ENCODE measurements at places on chromosomes 5 and 9. TPM values are rescaled to one million over a fixed set of nuclear protein-coding genes. Genes with fewer than 3 reads are reported as not detected.

KCNT1 gene
- not detected for total RNA-seq

GPR151 gene
- not detected for total RNA-seq

CRHBP gene
- total RNA-seq, result not detected

C9orf152 gene
- total RNA-seq, result not detected

PCDHA12 gene
- 23.6 TPM for total RNA-seq

NXNL2 gene
- total RNA-seq, result 0.36 TPM

DNA sequence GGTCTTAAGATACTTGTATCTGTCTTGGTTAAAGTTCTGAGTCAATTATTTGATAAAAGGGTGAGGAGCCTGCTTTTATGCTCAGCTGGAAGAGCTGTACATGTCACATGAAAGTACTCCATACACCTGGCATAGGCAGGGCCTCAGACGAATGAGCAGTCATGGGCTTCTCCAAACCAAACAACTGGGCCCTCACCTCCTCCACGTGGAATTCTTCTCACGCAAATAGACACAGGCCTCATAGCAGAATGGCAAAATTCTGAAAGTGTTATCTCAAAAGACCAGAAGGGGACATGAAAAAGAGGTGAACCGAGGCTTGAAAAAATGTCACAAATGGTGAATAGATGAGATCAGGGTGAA is 48.6 kb downstream of the FAM240B start:
- no peak overlapping the region for H3K4me3 ChIP-seq
- no peak for DNase-seq
- H3K27me3 ChIP-seq, result peaks cover 2% of the 10 kb centered on the region
- peaks cover 22% of the 10 kb centered on the region for H3K4me1 ChIP-seq

- no peak overlapping the region for H3K27ac ChIP-seq
- no peak overlapping the region for H3K4me3 ChIP-seq
- H3K27me3 ChIP-seq, result no peaks in the 10 kb centered on the region
- H3K4me1 ChIP-seq, result no peaks in the 10 kb centered on the region
- H3K36me3 ChIP-seq, result no peaks in the 10 kb centered on the region
- no peak for DNase-seq
These were observed 174.6 kb upstream of the ZNF608 start for GRCh38 chr5:124920909-124921666.

DNA sequence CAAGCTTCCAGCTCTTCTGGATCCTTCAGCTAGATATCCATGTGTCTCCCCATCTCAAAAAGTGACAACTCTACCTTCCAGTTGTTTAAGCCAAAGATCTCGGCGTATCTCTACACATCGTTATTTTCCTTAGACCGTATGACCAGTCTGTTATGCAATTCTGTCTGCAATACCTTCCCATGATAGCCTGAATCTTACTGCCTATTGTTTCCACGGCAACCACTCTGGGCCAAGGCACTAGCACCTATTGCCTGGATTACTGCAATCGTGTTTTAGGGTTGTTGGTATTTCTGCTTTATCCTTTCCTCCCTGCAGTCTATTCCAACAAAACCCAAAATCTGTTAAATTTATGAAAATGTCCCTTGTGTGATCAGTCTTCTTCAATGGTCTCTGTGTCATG is 448.4 kb downstream of the MTRR start:
- H3K27me3 ChIP-seq, result no peaks in the 10 kb centered on the region
- no peak overlapping the region for H3K27ac ChIP-seq
- no peaks in the 10 kb centered on the region for H3K4me1 ChIP-seq
- no peak for DNase-seq
- no peak overlapping the region for H3K4me3 ChIP-seq

- DNase-seq, result no peak
- no peak overlapping the region for H3K27ac ChIP-seq
- no peak overlapping the region for H3K4me3 ChIP-seq
- peaks cover 57% of the 10 kb centered on the region for H3K36me3 ChIP-seq
These were observed 55.9 kb downstream of the YTHDC2 start for GRCh38 chr5:113569396-113569795.

DNA sequence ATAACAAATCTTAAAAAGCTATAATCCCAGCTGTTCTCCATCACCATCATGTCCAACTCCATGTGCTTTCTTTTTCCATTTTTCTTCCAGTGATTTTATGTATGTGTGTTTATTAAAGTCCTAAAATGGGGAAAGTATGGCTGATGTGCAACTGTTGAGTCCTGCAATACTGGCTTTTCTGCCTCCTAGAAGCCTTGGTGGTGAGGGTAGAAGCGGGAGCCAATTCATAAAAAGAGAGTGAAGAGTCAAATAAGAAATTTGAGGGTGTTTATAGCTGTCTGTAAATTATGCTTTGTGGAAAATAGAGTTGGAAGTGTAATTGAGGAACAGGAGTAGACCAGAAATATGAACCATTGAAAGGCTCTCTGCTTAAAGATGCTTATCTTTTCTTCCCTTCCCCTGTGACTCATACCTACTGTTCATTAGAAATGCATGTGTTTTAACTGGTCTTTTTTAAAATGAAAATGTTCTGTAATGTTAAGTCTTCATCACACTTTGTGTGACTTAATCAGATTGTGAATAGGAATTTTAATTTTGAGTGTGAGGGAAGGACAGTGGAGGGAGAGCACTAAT is 80.1 kb downstream of the ZCCHC7 start:
- no peak for DNase-seq
- peaks cover 11% of the 10 kb centered on the region for H3K36me3 ChIP-seq
- peak overlapping the region; percentile 72 for H3K27ac ChIP-seq
- H3K4me3 ChIP-seq, result no peak overlapping the region
- H3K27me3 ChIP-seq, result no peaks in the 10 kb centered on the region
- H3K4me1 ChIP-seq, result peaks cover 42% of the 10 kb centered on the region

GRCh38 chr5:137871571-137871970 is 3.9 kb downstream of the MYOT start:
- no peak overlapping the region for H3K4me3 ChIP-seq
- peaks cover 3% of the 10 kb centered on the region for H3K36me3 ChIP-seq
- no peak overlapping the region for H3K27ac ChIP-seq
- H3K4me1 ChIP-seq, result no peaks in the 10 kb centered on the region
- H3K27me3 ChIP-seq, result peaks cover 17% of the 10 kb centered on the region

- no peak for DNase-seq
- peak overlapping the region; percentile 9 for H3K27ac ChIP-seq
- no peaks in the 10 kb centered on the region for H3K36me3 ChIP-seq
- peaks cover 46% of the 10 kb centered on the region for H3K4me1 ChIP-seq
- no peak overlapping the region for H3K4me3 ChIP-seq
These were observed 16.8 kb upstream of the PHF19 start for GRCh38 chr9:120893611-120894307.
